Effector CD4-positive, alpha-beta T cell (primary cell): ENCODE measurements at places on chromosomes 11 and 22.
A peak's percentile ranks its signal among the peaks of the same experiment; 100 is the strongest.

GRCh38 chr11:2774173-2775082 is 74.6 kb upstream of the KCNQ1OT1 start:
- peak; percentile 1 for DNase-seq

- DNase-seq, result no peak
These were observed 111.8 kb downstream of the MPPED2 start for GRCh38 chr11:30474151-30474954.

DNA sequence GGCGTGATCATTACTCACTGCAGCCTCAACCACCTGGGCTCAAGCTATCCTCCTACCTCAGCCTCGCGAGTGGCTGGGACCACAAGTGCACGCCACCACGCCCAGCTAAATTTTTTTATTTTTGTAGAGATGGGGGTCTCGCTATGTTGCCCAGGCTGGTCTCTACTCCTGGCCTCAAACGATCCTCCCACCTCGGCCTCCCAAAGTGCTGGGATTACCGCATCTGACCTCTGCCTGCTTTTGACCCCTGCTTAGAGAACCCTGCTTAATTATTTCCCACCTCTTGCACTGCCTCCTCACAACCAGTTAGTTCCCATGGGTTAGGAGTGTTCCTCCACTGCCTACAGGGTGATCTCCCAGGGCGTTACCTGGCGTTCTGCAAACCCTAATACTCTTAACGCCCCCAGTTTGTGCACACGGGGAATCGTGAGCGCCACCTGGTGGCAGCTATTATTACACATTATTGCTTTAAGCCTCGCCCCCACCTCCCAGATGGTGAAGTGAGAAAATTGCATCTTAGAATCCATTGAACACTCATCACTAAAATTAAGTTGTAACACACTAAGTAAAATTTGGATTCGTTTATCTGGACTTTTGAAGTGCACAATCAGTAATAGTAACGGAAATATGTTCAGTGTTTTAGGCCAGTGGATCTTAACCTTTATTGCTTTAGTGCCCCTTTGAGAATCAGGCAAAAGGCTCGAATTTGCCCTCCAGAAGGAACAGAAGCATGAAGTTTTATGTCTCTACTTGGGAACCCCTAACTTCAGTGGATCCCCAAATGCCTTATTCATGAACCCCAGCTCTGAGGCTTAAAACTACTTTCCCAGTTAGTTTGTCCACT is 61.4 kb upstream of the ASPHD2 start:
- peak; percentile 48 for DNase-seq

GRCh38 chr22:49715450-49715849 is 112.2 kb downstream of the BRD1 start:
- no peak for DNase-seq

DNA sequence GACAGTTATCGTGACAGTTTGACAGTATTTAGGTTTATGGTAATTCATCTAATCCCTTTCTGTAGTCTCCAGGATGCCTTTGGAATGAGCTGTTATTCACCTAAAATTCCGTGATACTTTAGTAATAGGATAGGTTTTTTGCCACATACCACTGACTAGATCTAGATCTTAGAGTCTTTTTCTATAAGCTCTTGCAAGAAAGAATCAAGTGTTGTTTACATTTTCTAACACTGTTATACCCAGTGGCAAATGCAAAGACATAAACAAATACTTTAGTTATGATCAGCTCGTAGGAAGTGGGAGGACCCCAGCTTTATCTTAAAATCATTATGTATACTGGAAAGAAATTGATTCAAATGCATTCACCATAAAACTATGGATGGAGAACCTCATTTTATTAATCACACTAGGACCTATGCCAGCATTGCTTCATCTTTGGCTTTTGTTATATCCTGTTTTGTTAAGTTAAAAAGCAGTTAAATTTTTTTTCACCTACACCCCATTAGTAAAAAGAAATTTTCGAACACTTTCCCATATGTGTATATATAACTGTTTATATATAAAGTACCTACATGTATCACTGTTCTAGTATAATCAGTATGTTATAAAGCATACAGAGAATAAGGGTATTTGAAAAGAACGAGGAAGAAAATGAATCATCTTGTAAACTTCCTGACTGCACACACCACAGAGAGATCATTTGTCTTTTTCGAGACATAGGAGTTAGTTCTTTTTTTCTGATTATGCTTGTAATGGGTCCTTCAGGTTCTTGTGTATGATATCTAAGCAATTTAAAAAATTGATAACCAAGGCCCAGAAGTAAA is 60.9 kb downstream of the PDHX start:
- no peak for DNase-seq

GRCh38 chr11:112453601-112454577 is 193.2 kb upstream of the PLET1 start:
- no peak for DNase-seq

GRCh38 chr11:21567645-21568290 is 625.1 kb upstream of the ANO5 start:
- no peak for DNase-seq

GRCh38 chr11:29534836-29535235 is 482.0 kb downstream of the KCNA4 start:
- no peak for DNase-seq

DNA sequence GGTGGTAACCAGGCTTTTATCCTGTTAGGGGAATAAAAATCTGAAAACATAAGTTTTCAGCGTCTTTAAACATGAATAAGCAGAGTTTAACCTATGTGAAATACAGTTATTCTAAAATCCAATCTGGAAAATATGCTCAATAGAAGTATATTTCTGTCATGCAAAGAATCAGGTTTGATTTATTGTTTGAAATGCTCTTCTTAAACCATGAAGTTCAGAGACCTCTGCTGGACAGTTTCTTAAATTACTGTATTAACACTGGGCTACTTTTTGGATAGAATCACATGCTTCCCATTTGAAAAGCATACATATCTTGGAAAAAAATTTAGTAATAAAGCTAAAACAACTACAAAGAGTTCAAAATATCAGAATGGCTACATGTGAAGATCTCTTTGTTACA is 25.4 kb downstream of the APIP start:
- no peak for DNase-seq

DNA sequence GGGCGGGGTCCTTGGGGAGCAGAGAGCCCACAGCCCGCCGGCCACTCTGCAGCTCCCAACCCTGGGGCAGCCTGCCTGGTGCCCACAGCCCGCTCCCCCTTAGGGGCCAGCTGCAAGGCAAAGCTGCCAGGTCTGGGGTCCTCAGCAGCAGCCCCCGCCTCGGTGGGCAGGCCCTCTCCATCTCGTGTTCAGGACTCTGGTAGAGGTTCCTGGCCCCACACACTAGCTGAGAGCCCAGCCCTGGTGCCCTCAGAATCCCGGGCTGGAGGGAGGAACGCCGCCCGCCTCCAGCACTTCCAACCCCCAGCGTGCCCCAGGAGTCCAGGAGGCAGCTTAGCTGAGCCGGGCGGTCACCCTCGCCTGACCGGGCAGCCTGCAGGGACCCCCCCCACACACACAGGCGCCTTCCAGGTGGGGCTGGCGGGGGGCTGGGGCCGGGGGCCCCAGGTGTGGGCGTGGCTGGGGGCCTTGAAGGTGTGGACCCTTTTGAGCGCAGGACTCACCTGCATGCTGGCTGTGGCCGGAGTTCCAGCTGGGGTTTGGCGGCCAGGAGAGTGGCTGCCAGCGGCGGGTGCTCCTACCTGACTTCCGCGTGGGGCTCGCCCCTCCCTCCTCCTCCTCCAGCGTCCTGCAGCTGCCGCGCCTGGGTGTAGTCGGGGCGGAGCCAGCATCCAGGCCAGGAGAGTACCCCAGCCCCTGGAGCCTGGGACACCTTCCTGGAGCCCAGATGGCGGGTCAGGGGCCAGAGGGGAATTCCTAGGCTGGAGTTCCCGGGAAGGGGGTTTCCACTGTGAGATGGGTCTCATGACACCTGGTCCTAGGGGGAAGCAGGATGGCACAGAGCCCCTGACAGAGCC is at the start of gene ANO9:
Gene ANO9 (minus strand): TSS at position 594 of the 857 bp plus-strand sequence. CDS start 85 bp downstream, at position 509.
- peak; percentile 52 for DNase-seq

DNA sequence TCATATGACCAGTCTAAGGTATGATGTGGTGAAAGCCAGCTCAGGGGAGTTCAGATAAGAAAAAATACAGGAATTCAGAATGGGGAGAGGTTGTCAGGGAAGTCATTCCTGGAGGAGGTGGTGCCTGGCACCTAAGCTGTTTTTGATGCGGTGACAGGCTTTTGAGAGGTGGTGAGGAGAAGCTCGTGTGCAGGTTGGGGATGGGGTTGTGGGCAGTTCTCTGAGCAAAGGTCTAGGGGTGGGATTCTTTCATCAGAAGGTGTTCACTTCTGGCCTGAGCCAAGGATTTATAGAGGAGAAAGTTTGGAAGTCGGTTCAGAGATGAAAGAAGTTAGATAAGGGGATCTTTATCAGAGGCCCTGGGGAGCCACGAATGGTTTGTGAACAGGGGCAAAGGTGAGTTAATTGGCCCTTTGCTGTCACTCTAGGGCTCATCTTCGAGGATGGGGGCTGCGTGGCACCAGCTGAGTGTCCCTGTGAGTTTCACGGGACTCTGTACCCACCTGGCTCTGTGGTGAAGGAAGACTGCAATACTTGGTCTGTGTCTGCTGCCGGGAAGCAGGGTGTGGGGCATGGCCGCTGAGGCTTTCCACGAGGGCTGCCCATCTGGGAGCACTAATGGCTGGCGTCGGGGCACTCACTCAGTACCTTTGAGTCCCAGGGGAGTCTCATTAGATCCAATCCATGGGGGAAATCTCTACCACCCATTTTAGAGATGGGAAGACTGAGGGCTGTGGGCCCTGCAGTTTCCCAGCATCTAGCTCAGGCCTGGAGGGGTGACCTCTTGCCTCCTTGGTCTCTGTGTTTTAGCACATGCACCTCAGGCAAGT is 13.4 kb downstream of the OTOG start:
- no peak for DNase-seq

DNA sequence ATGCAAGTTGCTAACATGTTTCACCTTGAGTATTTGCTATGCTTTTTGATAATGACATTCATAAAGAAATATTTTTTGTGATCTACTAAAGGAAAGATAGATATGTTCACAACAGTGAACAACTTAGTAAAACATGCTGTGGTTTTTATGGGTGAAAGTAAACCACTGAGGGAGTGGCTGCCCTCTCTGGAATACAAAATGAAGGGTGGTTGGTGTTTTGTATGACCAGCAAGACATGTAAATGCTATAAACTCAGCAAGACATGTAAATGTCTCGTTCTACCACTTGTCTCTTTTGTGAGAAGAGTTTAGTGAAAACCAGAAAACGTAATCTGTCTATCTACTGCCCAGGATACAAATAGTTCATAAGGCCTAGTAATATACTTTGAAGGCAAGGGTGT is 7.6 kb upstream of the AMPD3 start:
- no peak for DNase-seq

DNA sequence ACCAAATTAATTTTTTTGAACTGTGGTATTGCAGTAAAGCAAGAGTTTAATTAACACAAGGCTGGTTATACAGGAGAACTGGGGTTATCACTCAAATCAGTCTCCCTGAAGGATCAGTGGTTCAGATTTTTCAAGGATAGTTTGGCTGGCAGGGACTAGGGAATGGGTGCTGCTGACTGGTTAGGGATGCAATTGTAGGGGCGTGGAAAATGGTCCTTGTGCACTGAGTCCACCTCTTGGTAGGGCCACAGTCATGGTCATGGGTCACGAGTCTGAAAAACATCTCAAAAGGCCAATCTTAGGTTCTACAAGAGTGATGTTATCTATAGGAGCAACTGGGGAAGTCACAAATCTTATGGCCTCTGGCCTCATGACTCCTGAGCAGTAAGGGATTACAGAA is 27.9 kb downstream of the MCHR1 start:
- no peak for DNase-seq

GRCh38 chr11:5153574-5154431 is 754 bp downstream of the OR52A1 start:
- DNase-seq, result no peak

- DNase-seq, result no peak
These were observed 208.6 kb downstream of the CWF19L2 start for GRCh38 chr11:107249054-107249453.
